ENCODE measurements at places on chromosomes 4 and X.

- no peak for DNase-seq
Measured at GRCh38 chrX:45740291-45740690, 539.6 kb upstream of the DIPK2B start.

- no peak for DNase-seq
Measured at GRCh38 chr4:47692691-47693090, 145.2 kb downstream of the CORIN start.

- DNase-seq = no peak
Measured at GRCh38 chr4:34464196-34464595, 1780.1 kb downstream of the ARAP2 start.

DNA sequence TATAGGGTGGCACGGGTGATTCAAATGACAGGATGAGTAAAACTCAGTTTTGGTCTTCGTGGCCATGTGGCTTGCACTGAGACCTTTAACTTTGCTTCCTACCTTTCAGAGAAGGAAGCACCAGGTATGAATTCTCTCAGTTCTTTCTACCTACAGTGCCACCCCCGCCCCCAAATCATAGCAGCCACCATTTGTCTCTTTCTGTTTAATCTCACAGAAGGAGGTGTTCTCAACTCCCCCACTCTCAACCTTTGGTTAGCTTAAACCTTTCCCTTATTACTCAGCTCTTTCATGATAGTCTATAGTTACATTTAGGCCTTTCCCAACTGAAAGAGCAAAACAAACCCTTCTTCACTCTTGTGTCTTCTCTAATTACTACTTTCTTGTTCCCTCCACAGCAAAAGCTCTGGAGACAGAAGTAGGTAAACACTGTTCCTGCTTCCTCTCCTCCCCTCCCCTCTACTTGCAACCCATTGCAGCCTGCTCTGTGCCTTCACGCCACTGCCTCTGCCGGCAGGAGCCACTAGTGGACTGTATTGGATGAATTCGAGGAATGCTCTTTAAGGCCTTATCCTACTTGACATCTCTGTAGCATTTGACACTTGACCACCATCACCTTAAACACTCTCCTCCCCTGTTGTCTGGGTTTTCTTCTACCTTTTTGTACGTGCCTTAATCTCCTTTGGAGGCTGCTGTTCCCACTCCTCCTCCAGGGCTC is 123.7 kb downstream of the AFF1 start:
- no peak for DNase-seq

GRCh38 chrX:84830836-84831235 is 172.8 kb upstream of the APOOL start:
- no peak for DNase-seq

GRCh38 chr4:105894660-105895582 is at the start of gene NPNT:
NPNT (plus strand) TSS chr4:105895471; CDS start chr4:105895653, 182 bp downstream.
- DNase-seq = no peak

DNA sequence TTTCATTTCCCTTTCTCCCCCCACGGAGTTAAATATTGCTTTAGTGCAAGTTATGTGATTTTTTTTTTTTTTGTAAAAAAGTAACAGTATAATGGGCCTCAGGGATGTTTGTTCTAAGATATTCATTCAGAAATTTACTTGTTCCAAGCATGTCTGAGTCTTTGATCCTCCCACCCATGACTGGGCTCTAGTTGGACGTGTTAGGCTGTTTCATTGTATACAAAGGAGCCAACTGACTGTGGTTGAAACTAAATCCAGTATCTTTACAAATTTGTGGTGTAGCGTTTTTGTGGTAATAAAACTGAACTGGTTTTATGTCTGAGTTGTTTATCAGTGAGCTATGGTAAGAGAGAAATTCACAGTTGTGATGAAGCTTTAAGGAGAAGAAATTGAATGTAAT is 74.1 kb downstream of the DOCK11 start:
- DNase-seq = no peak

- DNase-seq = peak; percentile 35
Measured at GRCh38 chr4:141686879-141687278, 50.5 kb downstream of the IL15 start.

DNA sequence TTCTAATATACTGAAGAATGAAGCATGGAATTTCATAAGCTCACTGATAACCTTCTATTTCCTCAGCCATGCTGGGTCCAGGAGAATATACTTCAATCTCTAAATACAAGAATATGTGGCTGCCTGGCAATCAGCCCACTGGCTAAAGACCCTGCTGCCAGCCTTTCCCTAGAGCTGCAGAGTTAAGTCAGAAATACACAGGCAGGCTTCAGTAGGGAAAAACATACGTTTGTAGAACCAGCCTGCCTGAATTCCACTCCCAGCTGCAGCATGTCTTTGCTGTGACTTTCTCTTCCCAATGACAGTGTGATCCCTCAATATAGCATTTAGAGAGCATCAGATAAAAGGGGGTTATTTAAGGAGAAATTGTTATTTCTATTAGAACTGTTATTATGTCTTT is 289.1 kb downstream of the PCDH19 start:
- DNase-seq = no peak

GRCh38 chr4:14671146-14671545 is 331.1 kb upstream of the CPEB2 start:
- DNase-seq = no peak

DNA sequence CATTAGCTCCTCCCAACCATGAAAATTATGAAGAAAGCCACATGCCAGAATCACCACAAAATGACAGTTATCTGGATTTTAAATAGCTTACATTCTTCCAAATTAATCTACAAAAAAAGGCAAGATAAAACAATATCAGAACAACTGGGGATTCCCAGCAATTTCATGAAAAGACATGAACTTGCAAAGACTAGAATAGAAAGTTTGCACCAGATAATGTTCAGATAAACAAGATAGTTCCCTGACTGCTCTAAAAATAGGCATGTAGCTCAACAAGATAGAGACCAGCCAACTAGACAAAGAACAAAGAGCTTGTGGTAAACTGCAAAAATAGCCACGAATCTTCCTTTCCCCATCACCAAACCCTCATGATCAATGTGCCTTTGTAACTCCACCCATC is 30.3 kb upstream of the DDX53 start:
- DNase-seq = no peak

- no peak for DNase-seq
Measured at GRCh38 chrX:43846558-43846957, 35.7 kb downstream of the MAOB start.

GRCh38 chrX:53246231-53246630 is 21.2 kb upstream of the KDM5C start:
- no peak for DNase-seq
